ENCODE measurements at places on chromosomes 5 and 9.

- DNase-seq, result no peak
Observed at GRCh38 chr5:147949711-147950573, 43.6 kb upstream of the C5orf46 start.

GRCh38 chr9:6113312-6113711, 97.9 kb upstream of the RANBP6 start:
- DNase-seq, result no peak

DNA sequence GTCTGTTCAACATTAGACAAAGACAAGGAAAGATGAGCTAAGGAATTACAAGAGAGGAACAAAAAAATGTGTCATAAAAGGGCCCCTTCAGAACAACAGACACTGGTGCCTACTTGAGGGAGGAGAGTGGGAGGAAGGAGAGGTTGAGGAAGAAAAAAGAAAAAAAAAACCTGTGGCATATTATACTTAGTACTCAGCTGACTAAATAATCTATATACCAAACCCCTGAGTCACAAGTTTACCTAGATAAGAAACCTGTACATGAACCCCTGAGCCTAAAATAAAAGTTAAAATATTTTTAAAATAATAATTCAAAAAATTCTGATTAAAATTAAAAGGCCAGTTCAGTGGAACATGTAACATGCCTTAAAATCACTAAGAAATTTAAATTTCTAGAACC, 107.3 kb downstream of the MTREX start:
- no peak for DNase-seq

DNA sequence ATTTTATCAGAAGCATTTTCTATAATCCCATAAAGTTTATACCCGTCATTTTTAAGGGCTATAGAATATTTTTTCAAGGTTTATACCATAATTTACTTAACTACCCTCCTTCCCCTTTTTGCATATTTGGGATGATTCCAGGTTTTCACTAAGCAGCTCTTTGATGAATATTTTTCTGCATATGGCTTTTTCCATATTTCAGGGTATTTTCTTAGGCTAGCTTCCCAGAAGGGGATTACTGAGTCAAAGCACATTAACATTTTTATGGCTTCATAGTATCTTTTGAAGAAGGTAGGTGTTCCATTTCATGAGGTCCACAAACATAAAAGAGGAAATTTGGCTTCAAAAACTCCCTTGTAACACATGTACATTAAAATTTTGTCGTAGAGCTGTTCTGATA, 14.6 kb upstream of the COL15A1 start:
- DNase-seq, result no peak

GRCh38 chr5:110940136-110940535, 131.4 kb upstream of the TSLP start:
- no peak for DNase-seq

DNA sequence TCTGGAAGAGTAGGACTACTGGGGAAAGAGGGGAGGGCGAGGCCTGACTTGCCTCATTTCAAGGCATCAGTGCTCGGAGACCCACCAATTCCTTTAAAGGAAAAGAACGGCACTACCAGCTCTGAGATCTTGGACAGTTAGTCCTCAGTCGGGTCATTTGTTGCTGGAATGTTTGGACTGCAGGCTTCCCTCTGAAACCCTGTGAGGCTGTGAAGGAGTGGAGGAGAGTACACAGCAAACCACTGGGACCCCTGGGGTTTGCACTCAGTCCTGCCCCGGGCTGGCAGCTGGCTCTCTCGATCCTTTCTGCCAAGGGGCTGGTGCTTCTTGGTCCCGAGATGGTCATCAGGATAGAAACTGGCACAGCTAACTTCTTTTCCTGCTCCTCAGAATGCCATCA, 194.5 kb downstream of the TRIO start:
- DNase-seq, result no peak

DNA sequence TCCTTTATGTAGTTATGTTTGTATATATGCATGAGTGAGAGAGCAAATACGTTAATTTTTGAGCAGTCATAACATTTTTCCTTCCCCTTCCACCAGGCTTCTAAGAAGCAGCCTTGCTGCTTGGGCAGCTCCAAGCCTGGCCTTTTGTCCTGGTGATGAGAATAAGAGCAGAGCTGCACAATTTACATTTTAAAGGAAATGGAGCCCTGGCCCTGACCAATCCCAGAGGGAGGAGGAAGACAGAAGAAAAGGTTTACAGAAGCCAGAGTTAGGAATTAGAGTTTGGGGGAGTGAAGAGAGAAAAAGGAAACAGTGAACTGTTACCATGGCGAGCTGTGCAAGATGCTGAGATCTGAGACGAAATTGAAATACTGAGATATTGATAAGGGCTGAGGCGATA, 25.3 kb upstream of the EFNA5 start:
- no peak for DNase-seq

- DNase-seq, result no peak
Observed at GRCh38 chr5:80184235-80185023, 71.4 kb downstream of the SERINC5 start.

GRCh38 chr5:68032216-68032762, 183.3 kb upstream of the PIK3R1 start:
- DNase-seq, result no peak

GRCh38 chr5:90621848-90622247, 63.3 kb downstream of the ADGRV1 start:
- no peak for DNase-seq

DNA sequence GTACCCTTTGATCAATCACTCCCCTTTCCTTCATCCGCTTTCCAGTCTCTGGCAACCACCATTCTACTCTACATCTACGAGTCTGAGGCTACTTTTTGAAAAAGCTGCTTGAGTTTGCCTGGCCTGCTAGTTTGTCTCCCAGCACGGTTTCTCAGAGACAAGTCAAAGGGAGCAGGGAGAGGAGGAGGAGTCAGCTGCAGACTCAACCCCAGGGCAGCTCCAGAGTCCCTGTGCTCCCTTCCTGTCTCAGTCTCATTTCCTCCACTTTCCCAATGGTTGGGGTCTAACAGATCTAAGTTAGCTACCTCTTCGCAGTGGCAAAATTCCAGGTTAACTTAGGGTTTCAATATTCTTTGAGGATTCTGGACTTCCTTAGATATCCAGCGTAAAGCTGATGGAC, 80.0 kb upstream of the PCA3 start:
- no peak for DNase-seq

DNA sequence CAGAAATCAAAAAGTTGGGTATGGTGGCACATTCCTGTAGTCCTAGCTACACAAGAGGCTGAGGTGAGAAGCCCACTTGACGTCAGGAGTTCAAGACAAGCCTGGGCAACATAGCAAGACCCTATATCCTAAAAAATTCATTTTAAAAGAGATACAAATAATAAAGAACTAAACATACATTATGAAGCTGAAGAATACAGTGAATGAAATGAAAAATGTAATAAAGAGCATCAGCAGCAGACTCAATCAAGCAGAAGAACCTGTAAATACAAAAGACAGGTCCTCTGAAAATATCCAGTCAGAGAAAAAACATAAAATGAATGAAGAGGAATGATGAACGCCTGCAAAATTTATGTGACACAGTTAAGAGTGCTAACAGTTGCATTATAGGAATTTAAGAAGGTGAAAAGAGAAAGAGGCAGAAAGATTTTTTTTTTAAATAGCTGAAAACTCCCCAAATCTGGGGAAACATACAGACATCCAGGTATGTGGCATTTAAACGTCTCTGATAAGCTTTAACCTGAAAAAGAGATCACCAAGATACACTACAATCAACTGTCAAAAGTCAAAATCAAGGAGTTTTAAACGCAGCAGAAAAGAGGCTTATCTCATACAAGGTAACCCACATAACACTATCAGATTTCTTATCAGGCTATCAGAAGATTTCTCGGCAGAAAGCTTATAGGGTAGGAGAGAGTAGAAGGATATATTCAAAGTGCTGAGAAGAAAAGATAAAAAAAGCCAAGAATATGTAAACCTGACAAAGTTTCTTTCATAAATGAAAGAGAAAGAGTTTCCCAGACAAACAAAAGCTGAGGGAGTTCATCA, 57.6 kb downstream of the PRRC1 start:
- DNase-seq, result no peak

DNA sequence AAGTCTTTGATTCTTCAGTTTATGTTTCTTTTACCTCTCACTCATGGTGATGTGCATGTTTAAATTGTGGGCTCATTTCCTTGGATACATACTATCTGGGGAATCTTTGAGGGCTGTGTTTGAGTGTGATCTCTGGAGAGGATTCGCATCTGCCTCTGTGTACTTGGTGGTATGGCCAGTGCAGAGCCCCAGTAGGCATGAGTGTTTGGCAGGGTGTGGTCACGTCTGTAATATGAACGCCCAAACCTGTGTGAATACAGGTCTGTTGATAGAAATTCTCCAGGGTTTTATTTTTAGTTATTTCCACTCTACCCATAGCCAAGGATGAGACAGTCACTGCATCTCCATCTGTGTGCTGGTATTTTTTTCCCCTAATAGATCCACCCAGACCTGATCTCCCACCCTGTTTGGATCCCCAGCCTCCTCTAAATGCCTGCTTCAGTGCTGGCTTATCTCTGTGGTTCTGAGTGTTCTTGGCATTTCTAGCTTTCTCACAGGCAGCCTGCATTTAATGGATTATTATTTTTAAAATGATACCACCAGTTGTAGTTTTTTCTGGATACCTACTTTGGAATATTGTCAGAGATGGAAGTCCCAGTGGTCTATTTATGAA, 37.5 kb downstream of the TJP2 start:
- no peak for DNase-seq

DNA sequence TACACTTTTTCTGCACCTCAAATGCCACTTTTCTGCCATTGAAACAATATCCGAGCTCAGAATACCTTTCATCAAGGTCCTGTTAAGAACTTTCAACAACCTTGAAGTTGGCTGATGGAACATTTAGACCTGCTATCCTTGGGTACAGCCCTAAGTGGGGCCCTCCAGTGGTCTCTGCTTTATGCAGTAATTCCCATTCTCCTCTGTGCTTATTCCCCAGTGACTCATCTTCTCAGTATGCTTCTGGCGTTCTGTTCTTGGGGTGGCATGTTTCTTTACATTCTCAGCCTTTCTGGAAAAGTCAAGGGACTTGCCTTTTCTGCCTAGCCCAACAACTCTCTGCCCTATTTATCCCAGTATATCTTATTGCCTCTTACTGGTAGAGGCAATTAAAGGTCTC, 7.1 kb downstream of the ANP32B start:
- no peak for DNase-seq

DNA sequence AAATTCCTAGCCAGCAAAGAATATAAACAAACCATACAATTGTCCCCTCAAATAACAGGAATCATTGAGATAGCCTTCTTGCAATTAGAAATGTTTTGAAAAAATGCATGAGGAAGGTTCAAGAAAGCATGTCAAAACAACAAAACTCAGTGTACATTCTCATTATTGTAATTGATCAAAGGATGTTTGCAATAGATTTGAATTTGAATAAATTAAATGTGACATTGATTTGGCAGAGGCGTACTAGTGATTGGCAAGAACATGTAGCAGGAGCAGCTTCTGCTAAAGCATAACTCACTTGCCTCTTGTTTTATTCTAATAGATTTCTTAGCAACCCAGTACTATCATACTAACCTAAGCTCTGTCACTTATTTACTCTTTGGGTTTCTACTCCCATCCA, 19.9 kb downstream of the SMIM15 start:
- DNase-seq, result no peak

DNA sequence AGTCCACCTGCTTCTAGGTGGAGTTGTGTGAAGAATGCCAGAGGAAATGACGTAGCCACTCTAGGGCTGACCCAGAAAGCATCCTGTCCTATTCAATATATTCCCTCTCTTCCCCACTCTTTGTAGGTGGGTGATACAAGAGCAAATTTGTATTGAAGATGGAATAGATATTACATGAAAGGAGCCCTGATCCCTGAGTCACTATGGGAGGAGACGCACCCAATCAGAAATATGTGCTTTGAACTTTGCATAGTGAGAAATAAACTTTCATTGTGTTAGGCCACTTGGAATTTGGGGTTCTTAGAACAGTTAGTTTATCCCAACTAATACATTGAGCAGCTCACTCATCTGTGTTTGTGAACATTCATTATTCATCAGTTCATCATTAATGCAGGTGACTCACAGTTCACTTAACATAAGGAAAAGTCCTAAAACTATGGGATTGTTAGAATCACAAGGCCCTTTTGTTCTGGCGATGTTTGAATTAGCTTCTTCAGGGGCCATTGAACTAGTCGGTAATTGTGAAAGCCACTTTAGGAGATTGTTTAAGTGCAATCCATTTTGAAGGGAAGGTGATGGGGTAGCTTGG, 26.9 kb upstream of the NTRK2 start:
- no peak for DNase-seq

- DNase-seq, result no peak
Observed at GRCh38 chr9:33880211-33881089, 63.5 kb downstream of the UBE2R2 start.

- no peak for DNase-seq
Observed at GRCh38 chr5:169442913-169443784, 140.4 kb upstream of the SPDL1 start.

DNA sequence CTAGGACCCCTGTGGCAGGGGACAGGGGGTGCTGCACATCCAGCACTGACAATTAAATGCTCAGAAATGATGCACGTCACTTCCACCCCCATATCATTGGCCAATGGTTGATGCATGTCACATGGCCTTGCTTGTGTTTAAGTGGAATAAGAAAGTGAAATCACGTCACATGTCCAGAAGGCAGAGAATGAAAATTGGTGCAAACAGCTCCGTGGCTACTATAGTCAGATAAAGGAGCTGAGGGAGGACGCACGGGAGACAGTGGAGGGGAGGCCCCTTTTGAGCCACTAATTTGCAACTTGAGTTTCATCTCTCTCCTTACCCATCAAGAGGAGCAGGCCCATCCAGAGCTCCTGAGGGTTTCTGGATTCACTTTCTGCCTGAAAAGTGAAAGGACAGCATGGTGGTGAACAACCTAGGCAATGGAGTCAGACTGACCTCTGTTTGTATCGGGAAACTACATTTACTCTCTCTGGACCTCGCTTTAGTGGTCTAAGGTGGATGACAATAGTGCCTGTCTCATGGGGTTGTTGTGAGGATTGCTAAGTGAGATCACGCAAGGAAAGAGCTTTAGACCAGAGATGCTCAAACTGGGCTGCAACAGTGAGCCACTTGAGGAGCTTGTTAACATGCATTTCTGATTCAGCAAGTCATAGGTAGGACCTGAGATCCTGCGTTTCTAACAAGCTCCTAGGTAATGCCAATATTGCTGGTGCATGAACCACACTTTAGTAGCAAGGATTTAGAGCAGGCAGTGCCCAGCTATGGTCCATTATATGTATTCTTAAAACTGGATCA, 133.9 kb upstream of the ADRA1B start:
- DNase-seq, result no peak

GRCh38 chr9:33170464-33171415, 3.6 kb upstream of the B4GALT1 start:
- DNase-seq, result no peak

- DNase-seq, result no peak
Observed at GRCh38 chr5:9302218-9302617, 243.7 kb downstream of the SEMA5A start.

All from smooth muscle cell of the brain vasculature (primary cell).